ENCODE measurements at places on chromosomes 5 and 9.

- no peak for DNase-seq
Observed at GRCh38 chr9:12658531-12659209, 34.5 kb upstream of the TYRP1 start.

GRCh38 chr5:6717687-6718086, 4.5 kb downstream of the TENT4A start:
- DNase-seq: no peak

GRCh38 chr5:6584101-6584645, 48.7 kb downstream of the NSUN2 start:
- no peak for DNase-seq

DNA sequence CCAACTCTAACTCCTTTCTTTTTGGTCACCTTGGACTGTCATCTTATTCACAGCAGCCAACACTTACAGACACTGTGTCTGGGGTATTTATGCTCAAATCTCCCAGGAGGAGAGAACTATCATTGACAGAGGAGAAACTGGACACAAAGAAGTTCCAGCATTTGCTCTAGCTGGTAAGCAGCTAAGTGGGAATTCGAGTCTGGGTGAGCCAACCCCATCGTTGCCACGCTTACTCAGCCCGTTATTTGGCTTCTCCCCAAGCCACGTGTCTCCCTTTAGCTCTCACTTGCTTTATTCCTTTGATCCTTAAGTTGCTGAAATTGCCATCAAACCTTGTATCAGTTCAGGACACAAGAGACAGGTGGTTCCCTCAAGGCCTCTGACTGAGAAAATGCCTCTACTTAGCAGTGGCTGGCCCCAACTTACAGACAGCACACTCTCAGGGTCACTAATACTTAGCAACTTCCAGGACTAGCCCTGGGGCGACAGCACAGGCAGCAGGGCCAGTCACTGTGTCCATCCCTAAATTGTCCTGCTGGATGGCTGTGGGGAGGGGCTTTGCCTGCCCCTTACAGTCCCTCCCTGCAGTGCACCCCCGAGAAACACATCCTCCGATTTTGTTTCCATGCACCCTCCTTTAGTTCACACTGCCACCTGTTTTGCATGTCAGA, 1.4 kb downstream of the SLC36A2 start:
- DNase-seq: no peak

- no peak for DNase-seq
Observed at GRCh38 chr5:154200221-154200620, 9.7 kb downstream of the GALNT10 start.

- no peak for DNase-seq
Observed at GRCh38 chr9:90419221-90419851, 223.3 kb downstream of the DIRAS2 start.

DNA sequence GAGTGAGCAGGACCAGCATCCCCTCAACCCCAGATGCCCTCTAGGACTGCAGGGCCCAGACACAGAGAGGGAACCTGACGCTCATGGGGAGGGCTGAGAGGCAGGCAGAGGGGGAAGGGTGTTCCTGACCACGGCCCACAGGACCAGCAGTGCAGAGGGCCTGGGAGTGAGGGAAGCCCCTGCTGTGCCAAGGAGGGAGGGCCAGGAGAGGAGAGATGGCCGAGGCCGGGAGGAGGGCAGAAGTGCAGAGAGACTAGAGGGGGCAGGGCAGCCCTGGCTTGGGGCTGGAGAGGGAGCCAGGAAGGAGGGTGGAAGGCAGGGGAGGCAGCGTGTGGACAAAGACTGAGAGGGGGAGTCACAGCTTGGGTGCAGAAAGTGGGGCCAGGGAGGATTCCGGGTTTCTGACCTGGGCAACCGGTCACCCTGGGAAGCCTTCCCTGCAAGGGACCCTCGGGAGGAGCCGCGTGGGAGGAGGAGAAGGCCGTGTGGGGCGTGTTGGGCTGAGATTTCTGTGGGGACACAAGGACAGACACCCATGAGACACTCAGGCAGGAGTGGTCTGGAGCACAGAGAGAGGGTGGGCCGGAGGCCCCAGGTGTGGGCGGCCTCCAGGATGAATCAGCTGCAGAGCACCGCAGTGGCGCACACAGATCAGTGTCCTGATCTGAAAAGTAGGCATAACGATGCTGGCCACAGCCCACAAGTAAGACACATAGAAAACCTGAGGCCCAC, 117.5 kb downstream of the ADAMTS2 start:
- no peak for DNase-seq

DNA sequence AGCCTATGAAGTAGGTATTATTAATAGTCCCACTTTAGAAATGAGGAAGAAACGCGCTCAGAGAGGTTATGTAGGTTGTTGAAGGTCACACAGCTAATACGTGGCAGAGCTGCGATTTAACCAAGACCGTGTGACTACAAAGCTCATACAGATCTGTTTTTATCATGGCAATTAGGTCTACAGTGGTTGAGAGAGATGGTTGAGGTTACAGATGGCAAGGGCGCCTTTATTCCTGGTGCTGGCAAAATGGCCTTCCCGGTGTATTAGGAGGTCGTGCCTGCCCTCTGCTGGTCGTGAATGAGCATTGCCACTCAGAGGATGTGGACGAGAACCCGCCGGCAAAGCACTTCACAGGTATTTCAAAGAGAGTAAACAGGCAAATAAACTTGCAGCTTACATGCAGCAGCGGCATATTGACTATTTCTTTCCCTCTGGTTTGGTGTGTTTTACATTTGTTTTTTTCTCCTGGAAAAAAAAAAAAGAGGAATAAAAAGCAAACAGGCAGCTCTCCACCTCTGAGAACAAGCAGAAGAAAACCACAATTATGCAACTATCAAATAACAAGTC, 65.3 kb upstream of the EGFLAM start:
- peak; percentile 43 for DNase-seq

DNA sequence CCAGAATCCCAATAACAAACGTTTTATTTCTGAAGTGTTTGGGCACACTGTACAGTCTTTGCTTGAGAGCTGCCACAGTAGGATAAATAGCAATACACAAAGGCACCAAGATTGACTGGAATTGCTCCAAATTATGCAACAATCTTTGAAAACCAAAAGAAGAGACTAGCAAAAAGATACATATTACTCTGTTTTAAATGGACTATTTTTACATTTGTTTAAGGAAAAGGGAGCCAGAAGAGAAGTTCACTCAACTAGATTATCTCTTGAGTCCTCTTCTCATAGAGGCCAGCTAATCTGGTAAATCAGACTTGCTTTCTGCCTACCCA, 385.0 kb upstream of the SLC30A5 start:
- no peak for DNase-seq

- DNase-seq: no peak
Observed at GRCh38 chr5:143870871-143871632, 59.1 kb downstream of the HMHB1 start.

GRCh38 chr5:154729613-154730012, 25.6 kb upstream of the LARP1 start:
- no peak for DNase-seq

DNA sequence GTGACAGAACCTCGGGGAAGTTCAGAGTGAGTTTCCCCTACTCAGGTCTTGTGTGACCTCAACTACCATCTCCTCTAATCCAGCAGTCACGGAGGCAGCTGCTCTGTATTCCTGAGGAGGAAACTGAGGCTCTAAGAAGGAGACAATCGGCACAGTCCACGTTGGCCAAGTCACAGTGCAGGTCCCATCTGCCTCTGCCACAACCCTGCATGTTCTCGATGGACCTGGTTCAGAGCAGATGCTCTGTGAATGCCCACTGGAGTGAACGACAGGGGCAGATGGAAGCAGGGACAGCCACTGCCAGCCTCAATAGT, 722 bp upstream of the ERGIC1 start:
- no peak for DNase-seq

- no peak for DNase-seq
Observed at GRCh38 chr5:168513861-168514428, 15.2 kb upstream of the FBLL1 start.

DNA sequence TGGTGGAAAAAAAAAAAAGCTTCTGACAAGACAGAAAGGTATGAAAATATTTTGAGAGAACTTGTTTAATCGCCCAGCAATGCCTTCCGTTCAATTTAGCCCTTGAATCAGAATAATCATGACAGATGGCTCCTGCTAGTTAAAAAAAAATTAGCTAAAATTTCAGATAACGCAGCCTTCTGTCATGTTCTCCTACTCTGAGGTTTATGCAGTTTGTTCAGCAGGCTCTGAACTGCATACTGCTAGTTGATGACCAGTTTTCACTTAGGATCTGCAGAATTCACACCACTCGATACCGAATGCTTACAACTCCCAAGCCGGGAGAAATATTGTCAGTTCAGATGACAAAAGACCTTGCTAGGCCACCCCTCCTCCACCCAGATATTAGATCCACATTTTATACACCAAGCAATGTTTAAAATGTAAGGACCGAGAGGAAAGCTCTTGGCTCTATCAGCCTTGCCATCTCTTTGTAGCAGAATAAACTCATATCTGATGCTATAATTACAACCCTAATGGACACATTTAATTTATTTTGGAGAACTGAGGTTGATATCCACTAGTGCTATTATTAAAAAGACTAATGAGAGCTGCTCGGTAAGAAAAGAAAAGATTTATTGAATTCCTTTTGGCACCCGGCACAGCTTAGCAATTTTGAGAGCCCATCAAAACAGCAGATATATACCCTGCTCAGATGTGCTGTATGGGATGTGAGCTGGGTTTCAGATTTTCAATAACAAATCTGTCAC, 322.8 kb downstream of the GLIS3 start:
- DNase-seq: no peak

DNA sequence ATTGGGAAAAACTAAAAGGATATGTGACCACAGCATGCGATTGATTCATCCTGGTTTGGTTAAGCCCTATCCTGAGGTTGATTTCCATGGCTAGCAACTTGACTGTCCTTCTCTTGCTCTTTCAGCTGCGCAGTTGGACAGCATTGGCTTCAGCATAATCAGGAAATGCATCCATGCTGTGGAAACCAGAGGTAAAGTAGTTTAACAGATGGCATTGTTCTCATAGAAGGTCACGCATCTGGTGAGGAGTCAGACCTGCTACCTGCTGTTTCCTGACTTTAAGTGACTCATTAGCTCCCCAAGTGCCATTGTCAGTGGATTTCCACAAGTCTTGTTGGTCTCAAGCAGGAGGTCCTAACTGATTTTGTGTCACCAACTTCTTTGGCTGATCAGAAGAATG, 266.9 kb downstream of the ARHGAP26 start:
- no peak for DNase-seq

Measured in GM12891 (cell line).